ENCODE measurements at places on chromosomes 11 and 22.

GRCh38 chr11:16925561-16926065, 88.6 kb downstream of the PLEKHA7 start:
- peak; percentile 33 for DNase-seq

DNA sequence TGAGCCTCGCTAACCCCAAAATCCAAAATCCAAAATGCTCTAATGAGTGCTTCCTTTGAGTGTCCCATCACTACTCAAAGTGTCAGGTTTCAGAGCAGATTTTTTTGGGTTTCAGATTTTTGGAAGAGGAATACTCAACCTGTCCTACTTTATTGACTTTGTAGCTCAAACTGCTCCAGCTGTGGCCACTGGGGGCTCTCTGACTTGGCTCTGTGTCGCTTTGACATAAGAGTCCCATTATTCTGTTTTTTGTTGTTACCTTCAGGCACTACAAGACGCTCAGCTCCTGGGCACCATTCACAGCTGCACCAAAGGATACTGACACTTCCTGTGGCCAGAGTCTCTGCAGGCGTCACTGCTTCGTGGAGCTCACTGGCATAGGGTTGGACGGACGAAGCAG, 41.1 kb downstream of the PHF21B start:
- no peak for DNase-seq

DNA sequence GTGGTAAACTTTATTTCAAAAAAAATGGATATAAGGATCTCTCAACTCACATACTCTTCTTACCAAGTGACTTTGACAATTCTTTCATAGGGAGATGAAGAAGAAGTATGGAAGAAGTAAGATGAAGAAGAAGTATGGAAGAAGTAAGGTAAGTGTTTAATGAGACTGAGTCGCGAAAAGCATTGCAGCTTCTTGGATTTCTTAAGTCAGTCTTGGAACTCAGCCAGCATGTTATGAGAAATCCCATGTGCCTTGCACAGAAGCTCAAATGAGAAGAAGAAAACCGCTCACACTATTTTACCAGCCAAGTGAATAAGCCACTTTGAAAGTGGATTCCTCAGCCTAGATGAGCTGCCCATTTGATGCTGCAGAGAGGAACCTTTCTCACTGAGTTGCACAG, 332.0 kb upstream of the CCDC179 start:
- no peak for DNase-seq

DNA sequence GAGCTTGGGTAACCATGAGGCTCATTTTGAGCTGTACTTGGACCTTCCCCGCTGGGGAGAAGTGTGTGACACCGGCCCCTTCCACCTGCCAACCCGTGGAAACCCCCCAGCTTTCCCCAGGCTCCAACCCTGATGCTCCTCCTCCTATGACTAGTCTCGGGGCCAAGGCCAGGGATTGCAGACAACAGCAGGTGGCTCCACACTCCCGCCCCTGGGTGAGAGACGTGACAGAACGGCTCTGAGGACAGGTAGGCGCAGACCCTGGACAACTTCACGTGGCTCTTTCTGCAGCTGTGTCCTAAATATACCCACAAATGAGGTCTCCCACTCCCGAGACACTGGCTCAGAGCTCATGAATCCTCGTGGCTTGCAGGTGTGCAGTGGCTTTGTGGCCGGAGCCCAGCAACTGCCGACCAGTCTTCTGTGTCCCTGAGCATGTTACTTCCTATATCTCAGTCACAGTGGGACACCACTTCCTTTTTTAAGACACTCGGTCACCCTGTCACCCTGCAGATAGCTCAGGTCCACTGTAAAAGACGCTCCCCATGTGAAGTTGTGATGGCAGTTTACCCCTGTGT, 55.2 kb downstream of the NECTIN1 start:
- DNase-seq, result no peak

DNA sequence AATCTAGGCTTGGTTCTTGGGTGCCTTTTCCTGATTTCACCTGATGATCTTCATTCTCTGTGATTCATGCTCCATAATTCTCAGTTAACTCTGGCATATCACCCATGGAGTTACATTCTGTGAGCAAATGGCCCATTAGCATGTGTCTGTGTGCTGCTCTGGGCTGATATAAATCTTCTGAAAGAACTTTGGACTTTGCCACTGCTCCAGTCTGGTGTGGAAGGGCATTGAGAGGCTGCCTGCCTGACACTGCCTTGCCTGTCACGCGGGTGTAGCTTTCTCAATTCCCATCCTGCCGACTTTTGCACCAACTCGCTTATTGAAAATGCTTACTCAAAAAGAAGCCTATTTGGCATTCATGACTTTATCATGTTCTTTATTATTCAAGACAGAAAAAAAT, 42.2 kb downstream of the FAT3 start:
- no peak for DNase-seq

DNA sequence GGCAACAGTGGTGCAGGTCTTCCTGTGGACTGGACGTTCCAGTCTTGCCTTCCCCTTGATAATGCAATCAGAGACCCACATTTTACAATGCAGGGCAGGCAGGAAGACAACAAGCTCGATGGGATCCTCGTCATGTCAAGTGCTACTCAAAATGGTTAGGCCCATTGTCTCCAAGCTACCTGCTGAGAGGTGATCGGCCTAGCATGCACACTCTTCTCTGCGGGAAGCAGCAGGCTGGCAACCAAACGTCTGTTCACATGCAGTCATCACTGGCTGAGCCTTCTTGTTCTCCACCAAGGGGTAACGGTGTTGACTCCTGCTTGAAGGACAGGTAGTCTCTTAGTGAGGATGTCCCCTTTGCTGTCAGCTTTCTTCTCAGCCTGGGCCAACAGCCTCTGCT, 25.5 kb upstream of the CD82 start:
- no peak for DNase-seq

DNA sequence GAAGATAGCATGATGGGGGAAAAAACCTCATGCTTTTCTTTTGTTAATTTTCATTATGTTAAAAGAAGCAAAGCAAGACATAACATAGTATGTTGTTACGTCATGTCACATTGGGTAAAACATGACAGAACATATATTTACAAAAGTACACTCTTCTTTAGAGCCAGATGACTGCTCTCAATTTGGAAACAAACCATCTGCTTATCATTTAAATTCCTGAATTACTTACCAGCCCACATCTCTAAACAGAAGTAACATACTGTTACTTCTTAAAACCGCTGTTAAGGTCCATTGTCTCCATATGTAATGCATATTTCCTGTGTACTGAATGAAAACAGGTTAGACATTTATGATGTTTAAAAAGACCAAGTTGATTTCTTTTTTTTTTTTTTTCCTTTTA, 100.0 kb downstream of the TMEM135 start:
- DNase-seq, result no peak
